NCI-H1417 (cell line): ENCODE measurements at places on chromosomes 16 and 17.

DNA sequence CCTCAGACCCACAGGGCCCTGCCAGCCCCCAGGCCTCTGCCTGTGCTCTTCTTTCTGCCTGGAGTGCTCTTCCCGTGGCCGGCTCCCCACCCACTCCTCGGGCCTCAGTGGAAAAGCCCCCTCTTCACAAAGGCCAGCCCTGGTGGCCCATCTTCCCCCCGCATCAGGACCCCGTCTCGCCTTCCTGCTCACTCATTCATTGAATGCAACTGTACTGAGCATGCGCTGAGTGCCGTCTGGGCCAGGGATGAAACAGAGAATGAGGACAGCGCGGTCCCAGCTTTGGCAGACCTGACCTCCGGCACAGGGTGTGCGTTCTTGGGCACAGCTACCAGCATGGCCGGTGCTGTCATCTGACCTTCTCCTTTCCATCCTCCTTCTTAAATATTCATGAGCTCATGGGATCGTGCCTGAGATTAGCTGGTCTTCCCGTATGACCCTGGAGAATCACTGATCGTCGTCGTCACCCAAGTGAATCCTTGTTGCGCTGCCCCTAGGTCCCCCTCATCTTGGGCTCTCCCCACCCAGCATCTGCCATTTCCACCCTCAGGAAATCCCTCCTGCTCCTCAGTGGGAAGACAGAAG lies 16.4 kb upstream of the OSGIN1 start:
- no peak for DNase-seq

- no peak for DNase-seq
Observed at GRCh38 chr17:62051053-62051452, 14.0 kb downstream of the MED13 start.

DNA sequence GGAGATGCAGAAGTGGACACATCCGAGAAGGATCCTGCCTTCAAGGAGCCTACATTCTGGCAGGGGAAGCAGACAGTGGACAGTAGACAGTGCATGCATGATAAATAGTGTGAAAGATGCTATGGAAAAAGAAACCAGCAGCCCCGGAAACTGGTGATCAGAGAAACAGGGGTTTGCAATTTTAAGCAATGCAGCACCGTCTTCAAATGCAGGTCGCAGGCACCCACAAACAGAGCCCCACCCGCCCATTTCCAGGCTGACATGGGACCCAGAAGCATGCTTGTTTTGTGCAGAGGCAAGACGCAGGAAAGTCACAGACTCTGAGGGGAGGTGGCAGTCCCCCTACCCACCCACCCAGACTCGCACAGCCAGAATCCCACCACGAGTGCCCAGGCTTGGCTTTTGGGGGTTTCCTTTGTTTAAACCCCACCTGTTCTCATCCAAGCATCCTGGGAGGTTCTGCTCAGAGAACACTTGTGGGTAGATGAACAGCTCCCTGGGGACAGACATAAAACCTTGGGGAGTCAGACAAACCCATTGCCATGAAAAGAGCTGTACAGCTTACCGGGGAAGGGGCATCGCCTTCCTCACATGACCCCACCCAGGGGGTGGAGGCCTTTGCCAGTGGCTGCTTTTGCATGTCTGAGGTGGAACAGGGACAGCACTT lies 114.3 kb downstream of the MGAT5B start:
- no peak for DNase-seq

DNA sequence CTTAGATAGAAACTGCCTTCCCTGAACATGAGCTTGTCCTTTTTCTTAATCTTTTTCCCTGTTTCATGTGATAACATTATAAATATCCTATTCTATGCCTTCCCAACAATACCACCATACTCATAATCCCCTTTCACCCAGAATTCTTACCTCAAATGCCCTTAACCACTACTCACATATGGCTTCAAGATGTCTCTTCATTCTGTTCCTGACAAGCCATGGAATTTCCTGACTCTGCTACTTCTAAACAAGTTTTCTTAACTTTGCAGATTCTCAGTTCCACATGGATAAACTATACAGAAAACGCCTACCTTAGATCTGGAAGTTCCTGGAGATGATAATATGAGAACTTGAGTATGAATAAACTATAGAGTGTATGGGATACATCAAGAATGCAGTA lies 1217.8 kb downstream of the CDH8 start:
- no peak for DNase-seq

DNA sequence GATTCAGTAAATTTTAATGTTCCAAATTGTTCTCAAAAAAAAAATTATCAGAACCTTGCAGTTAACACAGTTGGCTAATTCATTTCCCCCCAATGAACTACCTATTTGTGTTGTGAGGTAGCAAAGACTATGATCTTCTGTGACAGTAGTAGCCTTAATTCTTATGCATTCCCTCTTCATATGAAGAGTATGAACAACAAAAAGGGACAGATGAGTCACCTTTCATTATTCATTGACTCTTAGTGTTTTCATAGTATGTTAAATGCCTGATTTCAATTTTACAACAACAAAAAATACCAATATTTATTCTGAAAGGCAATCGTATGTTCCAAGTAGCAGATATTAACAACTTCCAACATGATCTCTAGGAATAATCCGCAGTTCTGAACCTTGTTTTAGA lies 3.6 kb upstream of the SLFN11 start:
- no peak for DNase-seq

GRCh38 chr16:77668201-77668600 lies 54.1 kb upstream of the NUDT7 start:
- DNase-seq = no peak

DNA sequence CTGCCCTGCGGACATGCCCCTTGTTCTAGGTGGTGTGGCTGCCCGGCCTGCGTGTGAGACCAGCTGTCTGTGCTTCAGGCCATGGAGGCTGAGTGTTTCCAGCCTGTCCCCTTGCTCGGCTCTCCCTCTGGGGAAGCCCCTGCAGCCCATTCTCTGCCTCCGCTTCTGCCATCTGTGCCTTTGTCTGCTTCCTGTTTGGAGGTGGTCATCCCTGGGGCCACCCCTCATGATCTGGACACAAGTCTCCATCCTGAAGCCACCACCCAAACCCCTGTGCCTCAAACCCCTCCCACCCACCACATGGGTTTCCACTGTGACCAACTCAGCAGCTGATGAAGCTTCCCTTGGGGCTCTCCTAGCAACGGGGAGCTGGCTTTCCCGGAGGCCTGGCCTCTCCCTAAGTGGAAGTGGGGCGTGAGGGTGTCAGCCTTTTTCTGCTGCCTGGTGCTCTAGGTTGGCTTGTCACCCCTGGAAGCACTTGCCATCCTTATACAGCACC lies 184.9 kb downstream of the SEC14L1 start:
- DNase-seq = no peak

DNA sequence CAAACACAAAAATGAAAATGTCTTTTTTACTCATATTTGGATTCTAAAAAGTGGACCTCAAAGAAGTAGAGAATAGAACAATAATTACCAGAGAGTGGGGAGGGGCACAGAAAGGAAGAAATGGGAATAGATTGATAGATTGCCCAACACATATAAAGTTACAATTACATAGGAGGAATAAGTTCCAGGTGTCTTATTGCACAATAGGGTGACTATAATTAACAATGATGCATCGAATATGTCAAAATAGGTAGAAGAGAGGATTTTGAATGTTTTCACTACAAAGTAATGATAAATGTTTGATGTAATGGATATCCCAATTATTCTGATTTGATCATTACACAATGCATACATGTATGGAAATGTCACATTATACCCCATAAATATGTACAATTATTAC lies 556.0 kb downstream of the CDH8 start:
- no peak for DNase-seq

- DNase-seq = no peak
Observed at GRCh38 chr17:4357671-4358070, 8.8 kb downstream of the UBE2G1 start.

DNA sequence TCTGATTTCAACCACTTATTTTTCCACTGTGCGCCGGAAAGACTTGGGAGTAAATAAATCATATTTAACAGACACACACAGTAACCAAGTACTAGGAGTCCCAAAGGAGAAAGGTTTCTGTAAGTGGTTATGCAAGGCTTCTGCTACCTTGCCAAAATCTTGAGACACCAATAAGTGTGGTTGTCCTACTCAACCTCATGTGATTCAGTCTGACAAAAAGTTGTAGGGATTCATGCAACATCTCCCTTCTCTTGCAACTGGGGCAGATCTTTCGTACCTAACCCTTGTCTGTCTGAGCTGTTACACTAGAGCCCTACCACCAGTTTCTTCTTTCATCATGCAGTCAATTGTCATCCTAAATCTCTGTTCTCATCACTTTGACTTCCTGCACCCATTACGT lies 69.9 kb upstream of the NUDT7 start:
- DNase-seq = no peak

- no peak for DNase-seq
Observed at GRCh38 chr17:34095106-34095505, 160.0 kb upstream of the CCL2 start.

DNA sequence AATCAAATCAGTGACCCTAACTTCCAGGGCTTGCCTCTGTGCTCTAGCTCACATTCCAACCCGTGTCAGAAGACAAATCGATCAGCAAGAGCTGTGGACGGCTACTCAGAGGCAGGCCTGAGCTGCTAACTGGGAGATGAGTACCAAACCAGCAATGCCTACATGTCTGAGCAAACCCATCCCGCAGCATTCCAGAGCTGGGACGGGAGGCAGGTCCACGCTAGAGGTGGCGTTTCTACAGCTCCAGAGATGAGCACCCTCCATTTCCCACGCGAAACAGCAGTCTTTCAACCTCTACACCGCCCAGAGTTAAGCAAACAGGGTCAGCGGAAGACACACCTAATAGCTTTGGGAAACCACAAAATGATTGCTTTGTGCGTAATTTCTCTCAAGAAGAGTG lies 6.5 kb downstream of the NXN start:
- no peak for DNase-seq

DNA sequence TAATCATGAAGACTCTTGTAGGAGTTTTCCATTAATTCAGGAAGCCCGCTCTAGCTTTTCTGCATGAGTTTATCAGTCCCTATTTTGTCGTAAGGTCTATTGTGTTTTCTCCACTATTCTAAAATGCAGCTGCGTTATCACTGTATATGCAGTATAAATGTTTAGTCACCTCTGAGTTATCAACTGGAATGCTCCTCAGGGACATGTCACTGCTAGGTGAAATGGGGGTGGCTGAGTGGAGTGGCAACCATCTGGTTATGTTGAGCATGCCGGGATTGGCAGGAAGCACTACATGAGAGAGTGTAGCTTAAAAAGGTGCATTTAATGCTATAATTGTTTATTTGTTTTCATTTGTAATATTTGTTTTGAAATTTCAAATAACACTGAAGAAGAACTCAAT lies 285.2 kb upstream of the ELAC2 start:
- no peak for DNase-seq

- DNase-seq = no peak
Observed at GRCh38 chr16:35492225-35492624, 2032.8 kb downstream of the TP53TG3F start.

GRCh38 chr16:25063865-25064264 lies 47.7 kb upstream of the LCMT1 start:
- DNase-seq = no peak

- DNase-seq = no peak
Observed at GRCh38 chr17:21493993-21494392, 117.8 kb downstream of the KCNJ12 start.

- peak; percentile 23 for DNase-seq
Observed at GRCh38 chr17:38743556-38744171, 4.5 kb downstream of the PCGF2 start.

GRCh38 chr17:76753061-76753961 lies 15.4 kb downstream of the MFSD11 start:
- no peak for DNase-seq

DNA sequence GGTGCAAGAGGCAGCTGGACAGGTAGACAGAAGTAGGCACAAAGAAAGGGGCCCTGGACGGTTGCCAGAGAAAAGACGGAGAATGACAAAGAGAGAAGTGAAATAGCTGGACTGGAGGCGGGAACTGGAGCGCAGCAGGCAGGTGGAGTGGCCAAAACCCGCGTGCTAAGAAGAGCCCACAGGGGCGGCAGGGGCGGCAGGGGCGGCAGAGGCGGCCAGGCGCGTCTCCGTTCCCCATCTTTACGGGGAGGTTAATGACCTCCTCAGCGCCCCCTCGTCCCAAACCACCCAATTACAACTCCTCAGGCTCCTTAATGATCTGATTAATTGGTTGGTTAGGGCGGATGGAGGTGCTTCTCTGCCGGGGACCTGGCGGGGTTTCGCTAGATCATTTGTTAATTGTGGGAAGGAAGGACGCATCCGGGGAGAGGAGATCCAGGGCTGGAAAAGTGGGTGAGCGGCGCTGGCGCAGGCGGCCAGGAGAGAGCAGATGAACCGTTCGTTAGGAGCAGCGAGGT lies 15.4 kb upstream of the HOXB9 start:
- no peak for DNase-seq

DNA sequence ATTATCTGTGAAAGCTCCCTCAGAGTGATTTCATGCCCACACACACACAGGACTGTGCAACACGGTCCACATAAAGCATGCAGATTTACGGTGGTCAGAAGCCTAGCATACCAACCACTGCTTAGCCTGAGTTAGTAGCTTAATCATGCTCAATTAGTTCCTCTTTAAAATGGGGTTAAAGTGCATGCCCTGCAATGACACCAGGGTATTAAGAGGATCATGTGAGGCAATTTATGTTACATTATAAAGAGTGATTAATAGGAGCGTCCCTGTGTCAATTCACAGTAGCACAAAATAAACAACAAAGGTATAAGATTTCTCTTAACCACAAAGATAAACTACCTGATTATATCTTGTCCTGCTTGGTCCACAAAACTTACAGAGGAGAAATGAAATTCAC lies 39.8 kb downstream of the C17orf67 start:
- DNase-seq = no peak

DNA sequence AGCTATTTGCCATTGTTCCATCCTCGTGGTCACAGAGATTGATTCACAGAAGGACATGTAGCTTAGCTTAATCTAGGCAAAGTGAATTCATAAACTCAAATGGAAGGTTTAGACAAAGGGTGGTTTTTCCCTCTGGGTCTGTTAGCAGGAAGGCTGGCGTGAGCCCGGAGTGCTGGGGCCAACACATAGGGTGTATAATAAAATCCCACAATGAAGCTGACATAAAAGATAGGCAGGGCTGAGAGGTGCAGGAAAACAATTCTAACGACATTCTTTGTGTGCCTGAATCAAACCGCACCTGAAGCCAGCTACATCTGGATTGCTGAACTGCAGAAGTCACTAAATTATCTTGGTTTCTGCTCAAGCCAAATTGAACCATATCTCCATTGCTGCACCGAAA lies 173.9 kb downstream of the MAF start:
- DNase-seq = no peak

- no peak for DNase-seq
Observed at GRCh38 chr16:69435977-69436820, 11.8 kb downstream of the CYB5B start.

GRCh38 chr16:56611281-56611833 lies 3.0 kb downstream of the MT2A start:
- DNase-seq = no peak

DNA sequence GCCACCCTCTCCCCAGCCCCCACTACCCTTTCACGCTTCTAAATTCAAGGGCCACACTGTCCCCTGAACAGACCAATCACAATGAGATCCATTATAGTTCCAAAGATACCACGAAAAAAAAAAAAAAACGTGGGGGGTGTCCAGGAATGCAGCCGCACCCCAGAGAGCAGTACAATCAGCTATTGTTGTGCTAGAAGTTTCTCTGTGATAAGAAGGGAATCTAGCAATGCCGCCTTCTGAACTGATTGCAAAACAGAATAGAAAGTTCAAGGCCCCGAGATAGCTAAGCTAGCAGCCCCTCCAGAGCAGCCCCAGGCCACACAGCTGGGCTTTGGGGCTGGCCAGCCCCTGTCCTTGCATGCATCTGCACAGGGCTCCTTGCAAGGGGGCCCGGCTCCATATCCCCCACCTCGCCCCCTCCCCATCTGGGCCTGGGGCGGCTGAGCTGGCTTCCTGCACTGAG lies 86.9 kb upstream of the CBX4 start:
- no peak for DNase-seq
